Activated CD4-positive, alpha-beta T cell treated with anti-CD3 and anti-CD28 coated beads for 1 hour (primary cell): ENCODE measurements at places on chromosomes 13 and 19.

DNA sequence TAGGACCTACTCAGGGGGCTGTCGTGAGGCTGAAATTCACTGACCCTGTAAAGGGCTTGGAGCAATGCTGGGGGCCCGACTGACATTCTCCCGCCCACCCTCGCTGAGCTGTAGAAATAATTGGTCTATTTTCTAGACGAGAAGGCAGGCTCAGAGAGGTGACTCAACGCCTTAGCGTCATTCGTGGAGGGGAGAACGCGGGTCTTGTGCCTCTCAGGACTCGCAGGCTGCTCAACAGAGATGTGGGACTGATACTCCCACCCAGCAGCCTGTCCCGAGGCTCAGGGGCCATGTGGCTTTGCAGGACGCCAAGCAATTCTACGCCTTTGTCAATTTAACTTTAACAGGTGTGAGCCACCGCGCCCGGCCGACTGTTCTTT is 23.6 kb upstream of the ASPDH start:
- no peak for DNase-seq

DNA sequence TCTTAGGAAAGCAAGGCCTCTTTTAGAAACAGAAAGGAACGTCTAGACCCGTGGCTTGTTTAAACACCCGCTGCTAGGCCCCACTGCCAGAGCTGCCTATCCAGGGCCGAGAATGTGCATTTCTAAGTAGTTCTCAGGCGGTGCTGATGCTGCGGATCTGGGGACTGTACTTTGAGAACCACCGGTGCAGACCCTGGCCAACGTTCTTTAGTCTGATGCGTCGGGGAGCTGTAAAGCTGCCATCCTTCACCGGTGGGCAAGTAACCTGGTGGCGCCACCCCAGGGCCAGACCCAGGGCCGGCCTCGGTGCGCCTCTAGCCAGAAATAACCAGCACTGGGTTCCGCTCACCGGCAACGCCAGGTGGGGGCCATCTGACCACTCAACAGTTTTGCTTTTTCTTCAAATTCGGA is 47.1 kb downstream of the TGDS start:
- DNase-seq: peak; percentile 30

DNA sequence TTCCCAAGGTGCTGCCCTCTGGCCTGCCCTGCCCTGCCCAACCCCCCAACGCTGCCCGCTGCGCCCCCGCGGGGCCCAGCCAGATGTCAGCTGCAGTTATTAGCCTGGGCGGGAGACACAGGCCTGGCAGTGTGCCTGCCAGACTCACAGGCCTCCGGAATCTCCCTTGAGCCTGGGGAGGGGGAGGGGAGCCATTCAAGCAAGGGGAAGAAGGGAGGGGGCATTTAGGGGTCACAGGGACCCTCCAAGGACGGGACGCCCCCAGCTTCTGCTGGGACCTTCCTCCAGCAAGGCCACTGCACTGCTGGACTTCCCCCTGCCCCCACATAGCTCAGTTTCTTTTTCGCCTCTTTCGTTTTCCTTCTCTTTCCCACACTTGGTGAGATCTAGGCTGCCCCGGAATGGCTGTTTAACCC is 2.6 kb upstream of the JUNB start:
- DNase-seq: no peak

GRCh38 chr19:42466521-42467182 is 23.9 kb upstream of the CXCL17 start:
- DNase-seq: no peak

DNA sequence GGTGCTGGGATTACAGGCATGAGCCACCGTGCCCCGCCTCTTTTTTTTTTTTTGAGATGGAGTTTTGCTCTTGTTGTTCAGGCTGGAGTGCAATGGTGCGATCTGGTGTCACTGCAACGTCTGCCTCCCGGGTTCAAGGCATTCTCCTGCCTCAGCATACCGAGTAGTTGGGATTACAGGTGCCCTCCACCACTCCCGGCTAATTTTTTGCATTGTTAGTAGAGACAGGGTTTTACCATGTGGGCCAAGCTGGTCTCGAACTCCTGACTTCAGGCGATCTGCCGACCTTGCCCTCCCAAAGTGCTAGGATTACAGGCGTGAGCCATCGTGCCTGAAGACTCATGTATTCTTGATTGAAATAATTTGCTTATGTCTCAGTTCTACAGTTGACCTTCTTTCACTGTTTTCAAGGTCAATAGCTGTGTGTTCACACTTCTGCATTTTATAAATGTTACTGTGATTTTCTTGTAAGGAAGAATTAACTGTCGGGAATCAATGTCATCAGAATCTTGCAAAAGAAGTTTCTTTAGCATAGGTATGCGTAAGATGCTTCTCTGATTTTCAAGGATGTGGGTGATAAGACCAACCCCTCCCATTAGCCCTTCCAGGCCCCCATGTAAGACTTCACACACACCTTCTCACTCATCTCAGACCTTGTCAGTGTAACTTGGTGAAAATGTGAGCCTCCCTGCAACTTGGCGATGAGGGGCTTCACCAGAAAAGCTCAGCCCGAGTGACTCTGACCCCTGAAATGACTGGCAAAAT is 12.7 kb upstream of the ZNF701 start:
- no peak for DNase-seq

GRCh38 chr13:59345311-59345710 is 818.4 kb downstream of the DIAPH3 start:
- DNase-seq: no peak

GRCh38 chr19:48588670-48589401 is 17.7 kb upstream of the SPACA4 start:
- DNase-seq: peak; percentile 78

GRCh38 chr19:53824134-53824611 is at the start of gene NLRP12:
TSS of gene NLRP12 (minus strand) at chr19:53824314. CDS start at chr19:53824174, 140 bp downstream.
- DNase-seq: no peak

GRCh38 chr19:30204721-30205120 is 167.5 kb upstream of the ZNF536 start:
- no peak for DNase-seq

- DNase-seq: no peak
These were observed 24.0 kb upstream of the EIF3G start for GRCh38 chr19:10143681-10144080.
